ENCODE measurements at places on chromosomes 7 and 10.

DNA sequence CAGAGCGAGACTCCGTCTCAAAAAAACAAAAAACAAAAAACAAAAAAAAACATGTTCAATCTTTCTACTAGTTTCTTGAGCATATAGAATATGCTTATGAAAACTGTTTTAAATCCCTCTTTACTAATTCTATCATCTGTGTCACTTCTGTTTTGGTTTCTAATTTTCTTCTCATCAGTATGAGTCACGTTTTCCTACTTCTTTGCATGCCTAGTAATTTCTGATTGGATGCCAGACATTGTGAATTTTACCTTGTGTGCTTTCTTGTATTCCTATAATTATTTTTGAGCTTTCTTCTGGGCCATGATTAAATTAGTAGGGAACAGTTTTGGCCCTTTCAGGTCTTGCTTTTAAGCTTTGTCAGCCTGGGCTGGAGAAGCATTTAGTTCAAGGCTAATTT is 9.9 kb downstream of the MICU1 start:
- H3K27me3 ChIP-seq, result no peaks in the 10 kb centered on the region
- no peak overlapping the region for H3K27ac ChIP-seq
- H3K4me1 ChIP-seq, result no peaks in the 10 kb centered on the region

GRCh38 chr10:50653142-50653541 is 29.4 kb upstream of the SGMS1 start:
- H3K4me3 ChIP-seq, result no peak overlapping the region
- no peaks in the 10 kb centered on the region for H3K36me3 ChIP-seq
- no peaks in the 10 kb centered on the region for H3K27me3 ChIP-seq

- no peaks in the 10 kb centered on the region for H3K4me1 ChIP-seq
- H3K4me3 ChIP-seq, result no peak overlapping the region
- H3K36me3 ChIP-seq, result no peaks in the 10 kb centered on the region
Measured at GRCh38 chr7:44535348-44536064, 5.6 kb downstream of the NPC1L1 start.

- no peaks in the 10 kb centered on the region for H3K4me1 ChIP-seq
- no peaks in the 10 kb centered on the region for H3K27me3 ChIP-seq
- H3K36me3 ChIP-seq, result no peaks in the 10 kb centered on the region
- H3K4me3 ChIP-seq, result no peak overlapping the region
- DNase-seq, result no peak
Measured at GRCh38 chr10:125217990-125218675, 57.8 kb upstream of the CTBP2 start.

Data from GM12878 (cell line).